T47D (cell line): ENCODE measurements at places on chromosomes 2 and 18.
A peak's percentile ranks its signal among the peaks of the same experiment; 100 is the strongest.

- no peak for DNase-seq
Observed at GRCh38 chr18:80178935-80179818, 68.1 kb downstream of the PARD6G start.

GRCh38 chr18:23900994-23901393 lies 113.6 kb upstream of the TTC39C start:
- DNase-seq = no peak

DNA sequence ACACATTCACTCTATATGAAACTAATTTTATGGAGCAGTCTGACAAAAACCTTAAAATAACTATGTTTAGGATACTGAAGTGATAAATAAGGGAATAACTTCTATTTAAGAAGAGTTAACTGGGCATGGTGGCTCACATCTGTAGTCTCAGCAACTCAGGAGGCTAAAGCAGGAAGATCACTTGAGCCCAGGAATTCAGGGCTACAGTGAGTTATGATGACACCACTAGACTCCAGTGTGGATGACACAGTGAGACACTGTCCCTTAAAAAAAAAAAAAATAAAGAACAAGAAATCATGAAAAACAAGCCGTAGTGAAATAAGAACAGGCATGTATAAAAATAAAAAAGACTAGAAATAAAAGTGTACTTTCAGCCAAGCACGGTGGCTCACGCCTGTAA lies 82.0 kb downstream of the THADA start:
- DNase-seq = no peak

- no peak for DNase-seq
Observed at GRCh38 chr2:189584686-189585085, 4.1 kb upstream of the SLC40A1 start.

DNA sequence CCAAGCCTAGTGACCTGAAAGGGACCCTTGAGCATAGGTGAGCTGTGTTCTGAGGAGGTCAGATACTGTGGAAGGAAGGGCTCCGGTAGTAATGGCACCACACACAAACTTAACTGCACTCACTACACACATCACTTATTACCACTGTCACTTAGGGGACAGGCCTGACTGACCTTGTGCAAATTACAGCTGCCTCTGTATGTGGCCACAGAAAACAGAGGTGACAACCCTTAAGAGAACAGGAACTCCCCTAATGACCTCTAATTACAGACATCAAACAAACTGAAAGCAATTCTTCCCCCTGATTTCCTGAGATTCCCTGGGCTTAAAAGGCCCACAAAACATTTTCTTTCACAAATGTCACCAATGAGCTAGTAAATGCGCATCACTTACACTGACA lies 360.6 kb downstream of the RND3 start:
- no peak for DNase-seq

DNA sequence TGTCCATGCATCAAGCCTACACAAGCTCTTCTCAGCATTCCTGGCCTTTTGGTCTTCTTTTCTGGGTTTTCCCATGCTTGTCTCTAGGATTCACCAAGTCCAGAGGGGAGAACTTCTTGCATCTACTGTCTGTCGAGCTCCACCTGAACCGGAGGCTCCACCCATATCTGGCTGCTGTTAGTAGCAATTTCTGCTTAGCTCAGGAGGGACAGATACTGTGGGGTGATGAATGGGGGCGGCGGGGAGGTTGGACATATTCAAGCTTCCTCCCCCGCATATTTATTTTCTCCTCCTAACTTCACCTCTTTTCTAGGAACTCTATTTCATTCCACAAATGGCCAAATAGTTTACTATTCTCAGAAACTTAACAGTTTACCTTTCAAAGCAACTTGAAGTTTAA lies 163.5 kb downstream of the PTH2R start:
- no peak for DNase-seq

DNA sequence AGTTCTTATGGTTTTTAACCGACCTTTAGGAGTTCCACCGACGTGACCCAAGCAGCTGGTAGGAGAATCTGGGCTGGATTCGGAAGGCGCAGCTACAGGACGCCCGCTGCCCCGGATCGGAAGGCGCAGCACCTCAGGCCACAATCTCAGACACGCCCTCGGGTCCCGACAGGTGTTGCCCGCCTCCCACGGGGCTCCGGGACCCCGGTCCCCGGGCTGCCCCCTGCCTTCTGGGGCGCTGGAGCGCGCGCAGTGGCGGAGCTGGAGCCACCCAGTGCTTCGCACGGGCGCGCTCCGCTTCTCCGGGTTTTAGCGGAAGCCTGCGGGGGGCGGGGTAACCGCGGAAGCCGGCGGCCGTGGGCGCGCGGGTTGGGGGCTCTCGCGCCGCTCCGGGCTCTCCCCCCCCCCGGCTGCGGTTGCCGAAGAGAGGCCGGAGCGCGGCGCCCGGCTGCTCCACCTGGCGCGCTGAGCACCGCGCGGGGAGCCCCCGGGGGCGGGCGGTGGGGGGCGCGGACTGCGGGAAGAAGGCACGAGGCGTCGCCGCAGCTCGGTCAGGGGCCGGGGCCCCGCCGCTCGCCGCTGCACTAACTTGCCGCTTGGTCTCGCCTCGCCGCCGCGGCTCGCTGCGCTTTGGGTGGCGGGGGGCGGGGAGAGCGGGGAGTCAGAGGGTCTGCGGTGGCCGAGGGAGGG lies 718.8 kb downstream of the DPP10 start:
- no peak for DNase-seq

GRCh38 chr2:44713170-44713569 lies 228.3 kb upstream of the SIX3 start:
- no peak for DNase-seq

DNA sequence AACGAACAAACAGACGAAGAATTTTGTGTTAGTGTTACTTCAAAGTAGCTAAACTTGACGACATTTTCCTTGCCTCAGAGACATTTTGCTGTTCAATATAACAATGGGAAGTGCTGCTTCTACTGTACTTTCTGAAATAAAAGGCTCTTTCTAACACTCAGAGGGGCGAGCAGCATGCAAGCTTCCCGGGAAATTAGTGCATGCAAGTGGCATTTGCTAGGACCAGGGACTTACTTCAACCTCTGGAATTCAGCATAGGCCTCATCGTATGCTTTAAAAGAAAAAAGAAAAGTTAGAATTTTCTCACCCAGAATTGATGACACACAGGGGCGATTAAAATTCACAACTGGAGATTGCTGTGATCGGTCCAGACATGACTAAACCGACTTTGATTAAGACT lies 62.5 kb upstream of the LPIN2 start:
- no peak for DNase-seq

DNA sequence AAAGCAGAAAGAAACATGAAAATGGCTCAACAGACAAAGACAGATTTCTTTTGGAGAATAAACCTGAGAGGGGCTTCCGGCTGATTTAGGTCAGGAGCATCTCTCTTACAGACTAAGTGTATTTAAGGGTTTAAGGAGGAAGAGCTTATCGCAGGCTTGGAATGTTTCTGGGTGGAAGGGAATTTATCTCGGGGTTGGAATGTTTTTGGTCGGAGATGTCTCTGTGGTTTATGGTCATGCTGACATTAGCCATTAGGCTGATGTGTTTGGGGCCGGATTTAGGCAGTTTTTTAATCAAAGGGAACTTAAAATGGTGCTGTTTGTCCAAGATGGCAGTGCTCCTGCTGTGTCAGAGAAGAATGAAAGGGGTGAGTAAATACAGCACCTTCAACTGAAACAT lies 14.4 kb upstream of the PSMA8 start:
- no peak for DNase-seq

DNA sequence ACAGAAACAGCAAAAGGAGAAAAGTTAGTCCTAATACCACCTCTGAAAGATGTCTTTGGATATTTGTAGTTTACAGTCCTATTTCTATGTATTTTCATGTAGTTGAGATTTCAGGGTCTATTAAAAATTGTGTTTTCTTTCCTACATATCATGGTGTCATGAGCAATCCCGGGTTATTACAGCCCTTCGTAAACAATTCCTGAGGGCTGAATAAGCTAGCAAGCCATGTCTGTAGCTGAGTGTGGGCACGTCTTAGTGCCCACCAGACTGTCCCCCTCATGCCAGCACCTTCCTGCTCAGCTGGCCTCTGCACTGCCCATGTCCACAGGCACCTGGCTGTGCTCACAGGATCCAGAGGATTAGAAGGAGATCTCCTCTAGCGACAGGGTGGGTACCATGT lies 60.6 kb downstream of the CTIF start:
- DNase-seq = no peak

DNA sequence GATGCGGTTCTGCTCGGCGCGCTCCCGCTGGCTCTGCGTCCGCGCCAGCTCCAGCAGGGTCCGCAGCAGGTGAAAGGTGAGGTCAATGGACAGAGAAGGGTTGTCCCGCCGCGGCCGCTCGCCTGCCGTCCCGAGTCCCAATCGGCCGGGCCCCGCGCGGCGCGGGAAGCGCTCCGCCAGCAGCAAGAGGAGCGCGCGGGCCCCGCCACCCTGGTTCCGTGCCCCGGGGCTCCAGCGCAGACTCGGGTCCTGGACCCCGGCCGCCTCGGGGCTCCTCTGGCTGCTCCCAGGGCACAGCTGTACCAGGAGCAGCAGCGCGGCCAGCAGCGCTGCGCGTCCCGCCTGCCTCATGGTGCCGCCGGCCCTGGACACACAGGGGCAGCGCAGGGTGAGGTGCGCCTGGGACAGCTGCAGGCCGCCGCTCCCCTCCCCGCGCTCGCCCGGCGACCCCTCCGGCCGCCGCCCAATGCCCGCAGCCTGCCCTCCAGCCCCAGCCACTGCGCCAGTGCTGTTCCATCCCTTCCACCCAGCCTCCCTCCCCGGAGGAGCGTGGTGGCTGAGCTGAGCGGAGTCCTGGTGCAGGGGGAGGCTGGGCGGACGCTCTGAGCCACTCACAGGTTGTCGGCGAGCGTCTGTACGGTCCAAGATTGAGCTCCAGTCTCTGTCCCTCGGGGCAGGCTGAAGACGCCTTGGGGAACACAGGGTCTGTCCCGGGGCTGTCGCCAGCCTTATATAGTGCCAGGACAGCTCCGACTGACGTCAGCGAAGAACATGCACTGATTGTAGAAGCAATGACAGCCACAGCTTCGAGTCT lies 493 bp downstream of the UCN start:
- no peak for DNase-seq

DNA sequence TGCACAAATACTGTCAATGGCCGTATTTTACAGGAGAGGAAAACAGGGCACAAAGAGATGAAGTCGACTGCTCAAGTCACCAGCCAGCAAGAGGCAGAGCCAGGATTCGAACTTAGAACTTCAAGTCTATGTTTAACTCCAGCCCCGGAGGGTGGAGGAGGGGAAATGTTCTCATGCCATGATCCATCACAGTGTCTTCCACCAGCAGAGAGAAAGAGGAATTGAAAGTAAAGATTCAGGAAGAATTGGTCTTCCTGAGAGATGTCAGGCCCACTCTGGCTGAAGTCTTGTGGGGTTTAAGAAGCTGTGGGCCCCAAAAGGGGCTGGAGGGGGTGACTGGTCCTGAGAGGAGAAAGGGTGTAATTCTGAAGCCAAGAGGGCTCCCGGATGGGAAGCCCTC lies 260.0 kb downstream of the TNS1 start:
- no peak for DNase-seq

DNA sequence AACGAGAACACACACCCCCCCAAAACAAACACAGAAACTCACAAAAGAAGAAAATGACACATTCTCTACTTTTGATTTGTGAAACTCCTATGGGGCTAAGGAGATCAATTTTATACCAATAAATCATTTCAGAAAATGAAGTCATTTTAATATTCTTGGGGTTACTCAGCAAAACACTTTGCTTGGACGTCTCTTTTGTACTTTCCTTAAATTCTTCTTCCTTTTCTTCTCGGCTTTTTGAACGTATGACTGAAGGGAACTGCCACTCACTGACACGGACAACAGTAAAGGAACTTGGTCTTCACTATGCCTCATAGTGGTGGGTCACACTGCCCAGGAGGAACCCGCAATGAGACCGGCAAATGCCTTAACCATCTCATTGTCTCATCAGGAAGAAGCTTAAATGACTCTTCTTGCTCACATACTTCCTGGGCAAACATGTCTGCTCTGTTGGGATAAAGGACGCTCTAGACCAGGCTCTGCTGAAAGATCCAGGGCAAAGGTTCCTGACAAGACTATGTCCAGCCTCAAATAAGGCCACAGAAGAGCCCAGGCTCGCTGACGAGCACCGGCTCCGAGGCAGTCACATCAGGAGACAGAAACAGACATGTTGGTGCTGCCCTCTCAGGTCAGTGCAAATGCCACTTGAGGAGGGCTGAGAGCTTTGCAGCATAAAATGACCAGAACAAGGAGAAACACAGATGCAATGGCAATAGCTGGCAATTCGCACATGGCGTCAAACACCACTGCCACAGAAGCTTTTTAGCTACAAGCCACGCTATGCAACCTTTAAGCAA lies 205.5 kb downstream of the TGIF1 start:
- no peak for DNase-seq

DNA sequence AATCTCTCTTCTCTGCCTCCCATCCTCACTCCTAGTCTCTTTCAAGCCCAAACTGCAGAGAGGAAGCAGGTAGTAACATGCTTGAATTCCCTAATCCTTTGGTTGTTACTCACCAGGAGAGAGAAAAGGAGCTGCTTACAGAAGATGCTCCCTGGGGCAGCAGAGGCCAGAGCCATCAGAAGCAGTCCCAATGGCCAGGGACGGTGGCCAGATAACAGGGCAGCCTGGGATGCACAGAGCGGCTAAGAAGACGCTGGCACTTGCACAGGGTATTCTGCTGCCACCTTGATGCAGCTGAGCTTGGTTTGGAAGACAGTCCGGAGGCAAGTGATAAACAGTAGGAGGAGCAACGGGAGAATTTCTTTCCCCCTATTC lies 250 bp downstream of the DSC1 start:
- peak; percentile 4 for DNase-seq

GRCh38 chr18:64405161-64405560 lies 256.3 kb upstream of the LINC00305 start:
- no peak for DNase-seq

DNA sequence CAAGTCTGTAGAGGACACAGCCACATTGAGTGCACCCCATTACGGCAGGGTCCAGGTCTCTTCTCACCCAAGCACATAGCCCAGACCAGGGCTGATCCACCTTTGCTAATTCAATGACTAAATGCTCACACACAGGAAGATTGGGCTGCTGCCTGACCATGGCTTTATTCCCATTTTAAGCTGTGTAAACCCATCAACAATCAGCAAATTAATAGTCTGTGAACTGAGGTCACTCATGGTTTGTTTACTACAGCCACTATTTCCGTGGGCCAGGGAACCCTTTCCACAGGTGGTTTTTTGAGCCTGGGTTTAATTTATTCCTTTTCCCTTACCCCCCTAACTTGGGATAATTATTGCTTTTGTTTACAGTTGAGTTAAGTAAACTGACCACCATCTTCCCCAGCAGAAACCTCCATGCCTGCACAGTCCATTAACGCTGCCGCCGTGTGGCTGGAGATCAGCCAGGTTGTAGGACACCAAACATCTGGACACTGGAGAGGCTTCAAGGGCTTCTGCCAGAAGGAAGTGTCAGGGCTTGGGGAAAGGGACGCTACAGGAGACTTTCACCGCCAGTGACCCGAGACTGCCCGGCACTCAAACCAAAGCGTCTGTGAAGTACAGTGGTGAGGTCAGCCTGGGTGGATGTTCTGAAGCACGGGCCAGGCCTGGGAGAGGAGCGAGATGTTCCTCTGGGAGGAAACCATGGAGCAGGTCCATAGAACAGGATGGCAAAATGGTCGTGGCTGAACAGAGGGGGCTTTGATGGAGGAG lies 282.9 kb downstream of the DYSF start:
- no peak for DNase-seq
